ELR (cell line): ENCODE measurements at places on chromosomes 7 and 10.

- no peak for DNase-seq
Measured at GRCh38 chr7:128055637-128056036, 24.4 kb upstream of the LRRC4 start.

GRCh38 chr7:157612009-157612663 lies 275.3 kb downstream of the DNAJB6 start:
- no peak for DNase-seq

DNA sequence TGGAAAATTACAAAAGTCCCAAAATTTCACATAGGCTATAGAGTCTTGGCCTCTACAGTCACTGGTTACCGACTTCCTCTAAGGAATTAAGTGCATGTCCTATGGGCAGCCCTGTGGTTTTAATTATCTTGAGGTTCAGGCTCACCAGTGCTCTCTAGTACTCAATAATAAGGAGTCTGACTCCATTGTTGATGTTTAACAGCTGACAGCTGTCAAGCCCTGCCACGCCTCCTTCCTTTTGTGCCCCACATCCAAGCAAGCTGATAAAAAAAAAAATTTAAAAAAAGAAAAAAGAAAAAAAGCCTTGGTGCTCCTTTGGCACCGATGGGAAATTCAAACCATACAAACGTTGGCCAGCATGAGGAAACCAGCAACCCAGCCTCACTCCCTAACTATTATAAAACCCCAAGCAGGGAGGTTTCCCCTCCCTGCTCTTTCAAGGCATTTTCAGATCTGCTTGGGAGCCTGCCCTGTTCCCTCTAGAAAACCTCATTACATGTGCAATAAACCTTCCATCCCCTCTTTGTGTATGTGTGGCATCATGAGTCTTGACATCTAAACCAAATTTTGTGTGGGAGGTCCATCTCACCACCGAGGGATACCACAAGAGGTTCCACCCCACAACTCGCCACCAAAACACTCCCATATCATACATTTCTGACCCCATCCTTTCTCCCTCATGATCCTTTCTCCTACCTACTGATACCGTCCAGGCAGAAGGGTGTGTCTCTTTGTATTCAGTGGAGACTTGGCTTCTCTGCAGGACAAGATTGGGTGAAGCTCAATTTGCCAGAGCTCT lies 70.9 kb upstream of the CCDC71L start:
- no peak for DNase-seq

DNA sequence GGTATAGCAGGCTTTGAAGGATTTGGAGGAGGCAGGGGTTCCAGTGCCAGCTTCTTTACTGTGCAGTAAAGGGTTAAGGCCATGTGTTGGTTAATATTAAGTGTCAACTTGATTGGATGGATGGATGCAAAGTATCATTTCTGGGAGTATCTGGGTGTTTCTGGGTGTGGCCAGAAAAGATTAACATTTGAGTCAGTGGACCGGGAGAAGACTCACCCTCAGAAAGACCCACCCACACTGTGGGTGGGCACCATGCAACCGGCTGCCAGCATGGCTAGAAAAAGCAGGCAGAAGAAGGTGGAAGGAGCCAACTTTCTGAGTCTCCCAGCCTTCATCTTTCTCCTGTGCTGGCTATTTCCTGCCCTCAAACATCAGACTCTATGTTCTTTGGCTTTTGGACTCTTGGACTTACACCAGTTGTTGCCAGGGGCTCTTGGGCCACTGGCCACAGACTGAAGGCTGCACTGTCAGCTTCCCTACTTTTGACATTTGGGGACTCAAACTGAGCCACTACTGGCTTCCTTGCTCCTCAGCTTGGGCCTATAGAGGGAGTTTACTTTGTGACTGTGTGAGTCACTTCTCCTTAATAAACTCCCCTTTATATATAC lies 6.8 kb upstream of the TRUB1 start:
- DNase-seq, result no peak
